IMR-90 (cell line): ENCODE measurements at places on chromosomes 12 and 14. TPM values are rescaled to one million over a fixed set of nuclear protein-coding genes. Genes with fewer than 3 reads are reported as not detected.

GRCh38 chr14:86780876-86781510, 1212.0 kb downstream of the GALC start:
- DNase-seq, result no peak

GRCh38 chr12:101854747-101855146, 22.6 kb upstream of the DRAM1 start:
- DNase-seq, result no peak

DNA sequence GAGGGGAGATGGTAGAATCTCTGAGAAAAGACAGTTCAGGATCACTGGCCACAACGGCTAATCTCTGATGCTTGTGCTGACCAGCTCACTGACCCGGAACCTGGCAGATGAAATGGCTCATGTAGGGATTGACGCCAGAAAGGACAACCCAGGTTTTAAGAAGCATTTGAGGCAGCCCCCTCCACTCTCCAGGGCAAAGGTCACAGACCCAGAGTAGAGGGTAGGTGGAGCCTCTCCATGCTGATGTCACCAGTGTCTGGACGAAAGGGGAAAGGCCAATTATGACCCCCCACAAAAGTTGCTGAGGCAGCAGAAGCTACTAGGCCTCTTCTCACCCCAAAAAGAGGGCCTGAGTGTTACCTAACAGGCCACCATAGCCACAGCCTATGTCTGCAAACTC, 1.2 kb downstream of the METTL1 start:
- no peak for DNase-seq

DNA sequence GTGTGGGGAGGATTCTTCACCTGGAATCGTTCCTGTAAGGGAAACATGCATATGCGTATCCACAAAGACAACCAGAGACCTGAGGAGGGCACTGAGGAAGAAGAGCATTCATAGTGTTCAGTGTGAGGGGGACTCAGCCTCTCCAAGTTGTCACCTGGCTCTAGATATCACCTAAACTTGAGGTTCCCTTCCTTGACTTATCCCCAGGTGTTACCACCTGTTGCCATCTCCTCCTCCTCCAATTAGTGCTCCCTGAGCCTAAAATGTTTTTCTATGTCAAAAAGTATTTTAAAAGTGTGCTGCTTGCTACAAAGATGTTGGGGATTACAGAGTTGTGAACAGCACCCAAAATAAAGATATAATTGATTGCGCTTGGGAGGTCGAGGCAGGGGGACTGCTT, 41.0 kb downstream of the FMNL3 start:
- DNase-seq, result no peak

- DNase-seq, result peak; percentile 23
Measured at GRCh38 chr12:109871668-109872314, 8.6 kb downstream of the GLTP start.

DNA sequence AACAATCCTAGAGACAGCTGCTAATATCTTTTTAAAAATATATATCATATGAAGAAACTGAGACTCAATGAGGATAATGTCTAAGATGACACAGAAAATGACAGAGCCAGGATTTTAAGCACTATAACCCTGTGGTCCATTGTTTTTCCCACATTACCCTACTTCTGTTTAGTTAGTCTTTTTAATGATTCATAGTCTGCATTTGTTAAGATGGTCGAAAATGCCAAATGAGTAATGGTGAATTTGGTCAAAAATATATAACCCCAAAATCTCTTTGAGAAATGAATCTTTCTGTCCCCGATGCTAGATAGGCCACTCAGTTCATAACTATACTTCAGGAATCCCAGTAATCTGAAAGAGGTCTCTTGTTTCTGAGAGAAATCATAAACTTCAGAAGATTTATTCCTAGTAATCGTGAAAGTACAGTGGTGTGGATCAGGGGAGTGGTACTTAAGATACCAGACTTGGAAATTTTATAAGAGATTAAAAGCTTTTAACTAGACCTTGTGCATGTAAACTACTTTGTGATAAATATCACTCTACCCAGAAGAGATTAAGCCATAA, 10.8 kb downstream of the RTRAF start:
- DNase-seq, result peak; percentile 46

DNA sequence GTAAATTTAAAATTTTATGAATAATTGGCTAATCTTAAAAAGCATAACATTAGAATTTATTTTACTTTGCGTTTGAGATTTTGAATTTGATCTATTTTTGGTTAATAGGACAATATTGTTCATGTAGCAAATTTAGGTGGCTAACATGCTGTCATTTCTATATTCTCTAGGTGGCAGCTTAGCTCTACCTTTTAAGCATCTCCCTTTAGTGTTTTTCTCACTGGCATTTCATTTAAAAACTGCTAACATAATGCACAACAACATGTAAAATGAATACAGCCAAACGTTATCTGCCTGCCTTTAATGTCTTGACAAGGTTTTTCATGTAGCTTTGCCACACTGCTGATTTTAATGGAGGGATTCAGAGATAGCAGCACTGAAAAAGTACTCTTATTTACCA, 272.4 kb upstream of the FBXO33 start:
- DNase-seq, result no peak

DNA sequence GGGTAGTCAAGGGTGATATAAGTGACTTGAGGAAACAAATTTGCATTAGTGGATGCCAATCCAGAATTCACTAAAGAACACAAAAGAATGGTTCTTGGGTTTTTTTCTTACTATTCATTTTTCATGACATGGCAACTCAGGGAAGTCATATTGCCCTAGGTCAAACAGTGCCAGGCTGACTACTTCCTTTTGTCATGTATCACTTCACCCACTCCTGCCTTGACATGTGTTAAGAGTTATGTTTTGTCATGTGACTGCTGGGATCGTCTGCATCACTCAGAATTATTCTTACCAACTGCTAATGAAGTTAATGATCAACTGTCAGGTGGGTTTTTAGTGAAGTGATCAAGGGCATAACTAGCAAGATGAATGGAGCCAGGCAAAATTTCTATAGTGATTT, 74.2 kb downstream of the PRORP start:
- DNase-seq, result no peak

GRCh38 chr12:103955811-103956508, 9.7 kb upstream of the TDG start:
- DNase-seq, result peak; percentile 58

DNA sequence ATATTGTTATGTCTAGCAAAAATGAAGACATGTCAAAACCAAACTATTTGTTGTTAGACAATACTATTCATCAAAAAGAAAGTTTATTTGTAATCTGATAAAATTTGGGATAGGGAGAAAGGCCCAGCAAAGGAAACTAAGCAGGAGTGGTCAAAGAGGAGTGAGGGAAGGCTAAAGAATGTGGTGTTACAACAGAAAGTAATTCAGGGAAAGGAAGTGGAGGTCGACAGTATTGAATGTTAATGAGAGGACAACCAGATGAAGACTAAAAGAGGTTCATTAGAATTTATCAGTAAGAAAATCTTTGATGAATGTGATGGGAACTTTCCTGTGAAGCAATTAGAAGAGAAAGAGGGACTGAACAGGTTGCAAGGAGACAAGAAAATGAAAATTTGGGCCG, 33.9 kb downstream of the PLCZ1 start:
- no peak for DNase-seq

- peak; percentile 22 for DNase-seq
Measured at GRCh38 chr12:117857632-117858612, 110.9 kb downstream of the KSR2 start.

DNA sequence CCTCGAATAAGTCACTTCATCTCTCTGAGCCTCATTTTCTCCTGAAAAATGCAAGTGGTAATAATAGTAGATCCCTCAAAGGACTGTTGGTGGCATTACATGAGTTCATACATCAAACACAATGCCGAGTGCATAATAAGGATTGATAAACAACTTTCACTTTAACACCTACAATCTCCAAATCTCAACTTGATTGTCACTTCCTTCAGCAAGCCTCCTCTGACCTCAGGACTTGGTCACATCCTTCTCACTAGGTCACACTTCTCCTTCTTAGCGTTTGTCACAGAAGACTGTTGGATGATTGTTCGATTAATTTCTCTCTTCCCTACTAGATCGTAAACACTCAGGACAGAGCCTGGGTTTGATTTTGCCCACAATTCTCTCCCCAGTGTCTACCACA, 7.9 kb upstream of the PRKAB1 start:
- no peak for DNase-seq

GRCh38 chr12:102374190-102374589, 106.2 kb downstream of the IGF1 start:
- DNase-seq, result peak; percentile 30

GRCh38 chr12:90036637-90037036, 328.0 kb upstream of the ATP2B1 start:
- DNase-seq, result peak; percentile 62

- peak; percentile 93 for DNase-seq
Measured at GRCh38 chr12:15979096-15980092, 68.3 kb downstream of the DERA start.

DNA sequence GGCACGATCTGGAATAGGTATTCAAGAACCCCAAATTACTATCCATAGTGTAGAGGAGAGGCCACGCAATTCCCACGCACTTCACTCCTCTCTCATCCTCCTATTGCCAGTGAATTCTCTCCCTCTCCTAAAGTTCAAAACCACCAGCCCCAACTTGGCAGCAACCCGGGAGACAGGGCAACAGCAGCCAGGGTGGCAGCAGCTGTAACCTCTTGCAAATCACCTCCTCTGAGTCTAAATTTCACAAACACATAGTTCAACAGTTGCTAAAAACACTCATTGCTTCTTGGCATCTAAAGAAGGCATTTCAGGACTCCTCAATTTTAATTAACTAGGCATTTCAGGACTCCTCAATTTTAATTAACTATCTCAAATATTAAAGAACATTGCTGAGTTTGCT, 37.7 kb upstream of the MANSC4 start:
- no peak for DNase-seq

GRCh38 chr12:115620816-115621215, 656.7 kb downstream of the MED13L start:
- no peak for DNase-seq

GRCh38 chr14:60594062-60594461, 55.2 kb downstream of the SIX1 start:
- no peak for DNase-seq

DNA sequence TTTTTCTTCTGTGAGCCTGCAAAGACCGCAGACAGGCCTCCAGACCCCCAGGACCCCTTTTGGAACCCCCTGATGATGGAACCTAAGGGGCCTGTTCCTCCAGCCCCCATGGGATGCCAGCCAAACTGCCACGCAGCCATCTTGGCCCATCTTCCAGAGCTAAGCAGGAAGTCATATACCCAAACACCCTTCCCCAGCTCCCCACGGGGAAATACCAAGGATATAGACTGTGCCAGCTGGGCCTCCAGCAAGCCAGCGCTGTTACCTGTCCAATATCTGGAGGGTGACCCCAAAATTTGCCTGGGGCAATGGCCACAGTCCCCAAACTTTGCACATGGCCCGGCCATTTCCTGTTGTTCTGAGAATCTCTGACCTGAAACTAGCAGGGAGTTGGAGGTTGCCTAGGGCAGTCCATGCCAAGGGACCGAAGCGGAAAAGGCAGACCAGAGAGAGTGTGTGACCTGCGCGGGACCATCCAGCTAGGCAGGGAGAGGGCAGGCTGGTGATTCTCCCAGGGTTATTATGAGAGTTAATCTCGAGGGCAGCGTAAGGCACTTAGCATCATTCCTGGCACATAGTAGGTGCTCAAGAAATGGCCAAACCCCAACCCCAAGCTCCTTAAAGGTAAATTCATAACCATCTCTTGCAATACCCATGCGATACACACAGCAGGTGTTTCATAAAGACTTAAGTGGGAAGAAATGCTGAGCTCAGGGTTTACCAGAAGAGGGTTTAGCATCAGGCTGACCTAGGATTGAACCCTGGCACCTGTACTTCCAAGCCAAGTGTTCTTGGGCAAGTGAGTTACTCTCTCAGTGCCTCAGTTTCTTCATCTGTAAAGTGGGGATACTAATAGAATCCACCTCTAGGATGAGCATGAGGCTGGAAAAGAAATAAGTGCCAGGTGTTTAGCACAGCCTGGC, 2.6 kb upstream of the RASAL1 start:
- no peak for DNase-seq

DNA sequence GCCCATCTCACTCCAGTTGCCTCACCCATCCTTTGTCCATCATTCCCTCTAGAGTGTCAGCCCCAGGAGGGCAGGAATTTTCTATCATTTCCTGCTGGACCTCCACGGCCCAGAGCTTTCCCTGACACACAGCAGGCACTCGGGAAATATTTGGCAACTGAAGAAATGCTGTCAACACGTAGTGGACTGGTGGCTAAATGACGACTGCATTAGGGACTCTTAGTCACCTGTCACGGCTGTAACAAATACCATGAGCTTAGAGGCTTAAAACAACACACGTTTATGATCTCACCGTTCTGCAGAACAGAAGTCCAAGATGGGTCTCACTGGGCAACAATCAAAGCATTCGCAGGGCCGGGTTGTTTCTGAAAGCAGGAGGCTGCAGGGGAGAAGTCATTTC, 91.3 kb downstream of the PHETA1 start:
- no peak for DNase-seq

GRCh38 chr12:12663644-12664294, 32.2 kb downstream of the GPR19 start:
- DNase-seq, result no peak

DNA sequence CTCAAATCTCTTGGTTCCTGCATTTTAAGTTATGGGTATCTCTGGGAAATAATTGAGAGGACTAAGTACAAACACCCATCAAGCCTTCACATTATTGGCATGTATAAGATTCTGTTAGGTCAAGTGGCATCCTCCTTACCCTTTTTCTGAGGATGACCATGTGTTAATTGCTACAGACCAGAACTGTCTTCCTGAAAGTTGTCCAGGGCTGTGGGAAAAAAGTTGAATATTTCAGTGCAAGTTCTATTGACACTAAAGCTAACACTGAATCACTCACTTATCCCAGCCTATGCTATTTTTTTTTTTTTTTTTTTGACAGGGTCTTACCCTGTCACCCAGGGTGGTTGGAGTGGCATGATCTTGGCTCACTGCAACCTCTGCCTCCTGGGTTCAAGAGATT, 130.1 kb upstream of the HIF1A start:
- peak; percentile 41 for DNase-seq

GRCh38 chr12:1439687-1440086, 154.7 kb downstream of the FBXL14 start:
- no peak for DNase-seq

GLIPR1L1 gene
- not detected in 2 replicates for total RNA-seq

STYK1 gene
- 0.72 and 1.1 TPM in 2 replicates for total RNA-seq

LRFN5 gene
- total RNA-seq, result 3.6 TPM in 2 replicates

SYNJ2BP gene
- 24.7 and 25.5 TPM in 2 replicates for total RNA-seq

OR6C4 gene
- total RNA-seq, result not detected in 2 replicates

ENDOU gene
- under 0.01 TPM in 2 replicates for total RNA-seq

KRT6A gene
- not detected in 2 replicates for total RNA-seq

ESR2 gene
- under 0.01 TPM in 2 replicates for total RNA-seq

ACSS3 gene
- total RNA-seq, result 1.4 and 2.0 TPM in 2 replicates

NRIP2 gene
- total RNA-seq, result 0.18 and 0.28 TPM in 2 replicates

CLEC2B gene
- total RNA-seq, result 0.18 and 0.56 TPM in 2 replicates

PGF gene
- total RNA-seq, result 0.28 and 0.36 TPM in 2 replicates

FSCB gene
- total RNA-seq, result under 0.01 TPM in 1 of 2 replicates, not detected in the other

PRKAB1 gene
- 6.9 and 9.7 TPM in 2 replicates for total RNA-seq
